Jurkat, Clone E6-1 (cell line): ENCODE measurements at places on chromosomes 5 and 9.

DNA sequence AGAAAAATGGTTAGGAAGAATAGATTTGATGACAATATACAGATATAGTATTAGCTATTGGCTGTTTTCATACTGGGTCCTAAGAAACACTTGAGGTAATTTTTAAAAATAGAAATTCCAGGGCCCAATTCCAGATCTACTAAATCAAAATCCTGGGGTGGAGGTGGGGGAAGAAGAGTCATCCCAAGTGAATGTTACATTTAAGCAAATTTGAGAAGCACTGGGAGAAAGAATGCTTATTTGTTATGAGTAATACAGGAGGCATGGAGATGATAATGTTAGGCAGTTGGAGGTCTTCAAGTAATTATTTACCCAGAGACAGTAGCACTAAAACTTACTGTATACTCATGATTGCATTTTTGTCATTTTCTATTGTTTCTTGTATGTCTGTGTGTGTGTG lies 93.0 kb upstream of the DAB2 start:
- no peak for DNase-seq

DNA sequence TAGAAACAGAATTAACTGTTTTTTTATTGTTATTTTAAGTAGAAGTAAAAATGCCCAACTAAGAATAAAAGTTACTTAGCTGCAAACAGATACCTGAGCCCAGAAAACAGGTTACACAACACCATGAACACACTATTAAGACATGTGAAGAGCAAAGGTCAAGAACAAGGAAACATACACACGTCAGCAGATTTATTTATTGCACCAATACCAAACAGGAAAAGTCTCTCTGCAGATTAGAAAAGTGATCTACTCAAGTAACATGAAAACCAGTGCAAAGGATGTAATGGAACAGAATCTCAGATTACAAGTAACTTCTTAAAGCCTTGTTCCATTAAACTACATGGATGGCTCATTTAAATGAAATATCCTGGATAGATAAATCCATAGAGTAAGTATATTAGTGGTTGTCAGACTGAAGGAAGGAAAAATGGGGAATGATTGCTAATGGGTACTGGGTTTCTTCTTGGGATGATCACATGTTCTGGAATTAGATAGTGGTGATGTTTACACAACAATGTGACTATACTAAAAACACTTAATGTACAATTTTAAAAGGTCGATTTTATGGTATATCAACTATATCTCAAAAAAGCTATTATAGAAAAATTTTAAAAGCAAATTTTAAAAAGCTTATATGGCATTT lies 6.1 kb downstream of the SAR1B start:
- DNase-seq: no peak

DNA sequence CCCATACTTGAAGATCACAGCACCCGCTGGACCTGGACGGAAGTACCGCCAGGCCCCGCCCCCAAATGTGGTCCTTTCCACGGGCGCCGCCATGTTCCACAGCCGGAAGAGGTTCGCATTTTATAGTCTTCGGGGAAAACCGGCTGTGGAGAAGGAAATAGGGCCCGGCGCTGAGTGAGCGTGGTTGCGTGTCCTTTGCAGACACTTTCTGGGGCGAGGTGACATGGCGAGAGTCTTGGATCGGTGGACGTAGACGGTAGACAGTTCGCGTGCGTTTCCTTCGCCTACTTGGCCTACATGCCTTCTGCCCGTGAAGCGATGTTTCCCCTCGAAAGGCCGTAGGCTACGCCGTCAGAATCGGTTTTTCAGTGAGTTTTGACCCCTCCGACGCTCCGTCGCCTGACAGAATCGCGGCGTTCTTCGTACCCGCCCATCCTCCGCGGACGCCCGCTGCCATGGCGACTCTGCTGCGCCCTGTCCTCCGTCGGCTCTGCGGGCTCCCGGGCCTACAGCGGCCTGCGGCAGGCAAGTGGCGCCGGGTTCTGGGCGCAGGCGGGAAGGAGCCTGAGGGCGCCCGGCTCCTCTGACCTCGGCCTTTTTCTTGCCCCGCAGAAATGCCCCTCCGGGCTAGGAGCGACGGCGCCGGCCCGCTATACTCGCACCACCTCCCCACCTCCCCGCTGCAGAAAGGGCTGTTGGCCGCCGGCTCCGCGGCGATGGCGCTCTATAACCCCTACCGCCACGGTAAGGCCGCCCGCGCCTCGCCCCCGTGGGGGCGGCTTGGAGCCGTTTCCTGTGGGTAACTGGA lies at the start of the genes COQ4 and TRUB2:
Gene COQ4 (plus strand): TSS at position 436 of the 808 bp plus-strand sequence. CDS start 20 bp downstream, at position 456.
Gene TRUB2 (minus strand): TSS at position 44 of the 808 bp plus-strand sequence. CDS start 39 bp downstream, at position 5.
- DNase-seq: peak; percentile 90

GRCh38 chr5:91840412-91840811 lies 457.3 kb upstream of the ARRDC3 start:
- DNase-seq: no peak

DNA sequence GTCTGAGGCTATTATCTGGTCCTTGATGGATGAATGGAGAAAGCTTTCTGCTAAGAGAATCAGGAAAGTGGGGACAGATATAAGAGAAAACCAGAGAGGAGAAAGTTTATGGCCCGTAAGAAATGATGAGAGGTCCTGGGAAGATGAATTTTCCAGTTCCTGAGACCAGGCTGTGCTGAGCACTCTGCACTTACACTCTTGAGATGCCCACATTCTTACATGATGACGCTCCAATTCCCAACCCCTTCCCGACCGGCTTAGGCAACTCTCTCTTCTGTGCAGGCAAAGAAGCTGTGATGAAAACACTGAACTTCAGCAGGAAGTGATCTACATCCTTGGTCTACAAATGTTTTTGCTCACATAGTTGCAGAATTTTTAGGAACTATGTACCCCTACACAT lies 417.0 kb downstream of the ARHGEF28 start:
- no peak for DNase-seq

DNA sequence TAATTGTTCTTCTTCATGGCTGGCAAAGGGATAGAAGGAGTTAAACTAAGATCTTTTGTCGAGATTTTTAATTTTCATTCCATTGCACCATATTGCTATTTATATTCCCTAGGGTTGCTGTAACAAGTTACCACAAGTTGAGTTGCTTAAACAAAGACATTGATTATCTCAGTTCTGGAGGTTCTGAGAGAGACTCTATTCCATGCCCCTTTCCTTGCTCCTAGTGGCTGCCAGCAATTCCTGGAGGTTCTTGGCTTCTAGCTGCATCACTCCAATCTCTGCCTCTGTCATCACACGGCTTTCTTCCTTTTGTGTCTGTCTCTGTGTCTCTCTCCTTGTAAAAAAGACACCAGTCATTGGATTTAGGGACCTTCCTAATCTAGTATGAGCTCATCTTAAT lies 136.6 kb upstream of the DAB2 start:
- DNase-seq: no peak

DNA sequence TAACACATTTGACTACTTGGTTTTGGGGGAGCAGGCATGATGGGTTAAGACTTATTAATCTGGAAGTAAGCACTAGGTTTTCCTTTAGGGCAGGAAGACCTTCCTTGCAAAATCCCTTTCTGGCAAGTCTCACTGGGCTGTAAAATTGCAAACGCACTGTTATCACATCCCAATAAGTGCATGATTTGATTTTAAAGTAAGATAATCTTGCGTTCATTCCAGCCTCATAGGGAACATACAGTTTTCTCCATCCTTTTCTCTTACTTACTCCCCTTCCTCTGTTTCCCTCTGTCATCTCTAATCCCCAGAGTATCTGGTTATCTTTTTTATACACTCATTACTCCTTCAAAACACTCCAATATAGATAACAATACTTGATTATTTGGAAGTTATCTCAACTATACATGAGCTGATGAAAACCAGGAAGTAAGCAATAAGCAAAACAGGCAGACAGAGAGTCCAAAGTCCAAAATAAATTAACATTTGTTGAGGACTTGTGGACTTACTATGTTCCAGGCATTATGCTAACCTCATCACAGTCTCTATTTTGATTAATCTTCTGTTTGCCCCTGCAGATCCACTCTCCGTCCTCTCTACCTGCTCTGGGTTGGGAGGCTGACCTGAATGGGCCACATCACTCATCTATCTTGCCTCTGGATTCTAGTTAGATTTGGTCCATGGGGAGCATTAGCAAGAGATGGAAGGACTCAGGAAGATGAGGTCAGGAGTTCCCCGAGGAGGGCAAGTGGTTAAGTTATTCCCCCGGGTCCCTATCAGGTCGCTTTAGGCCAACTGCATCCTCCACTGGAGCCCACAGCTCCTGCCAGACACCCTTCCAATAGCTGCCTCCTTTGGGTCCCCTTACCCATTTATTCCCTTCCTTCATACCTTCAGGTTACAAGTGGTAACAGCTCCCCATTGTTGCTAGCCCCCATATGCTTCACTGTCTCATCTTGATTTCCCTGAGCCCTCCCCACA lies 60.2 kb downstream of the SLC22A5 start:
- DNase-seq: no peak

DNA sequence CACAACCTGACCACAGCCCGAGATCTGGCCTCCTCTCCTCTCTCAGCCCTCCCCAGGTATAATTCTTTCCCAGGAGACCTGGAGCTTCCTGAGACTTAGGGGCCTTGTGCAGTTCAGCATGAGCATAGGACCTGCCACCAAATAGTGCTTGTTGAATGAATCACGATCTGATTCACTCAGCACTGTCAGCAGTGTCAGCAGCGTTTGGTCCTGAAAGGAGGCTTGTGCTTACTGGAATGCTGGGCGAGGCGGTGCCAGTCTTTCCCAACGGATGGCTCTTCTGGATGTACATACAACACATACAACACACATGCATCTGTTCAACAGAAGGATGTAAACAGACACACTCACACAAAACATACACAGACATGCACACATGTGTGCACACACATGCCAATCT lies 173.3 kb downstream of the COL23A1 start:
- no peak for DNase-seq

GRCh38 chr5:122076669-122077365 lies 1.2 kb downstream of the LOX start:
- DNase-seq: no peak
